ENCODE measurements at places on chromosomes 13 and 19.
A peak's percentile ranks its signal among the peaks of the same experiment; 100 is the strongest.

GRCh38 chr13:49042476-49042875 lies 66.8 kb downstream of the FNDC3A start:
- no peak overlapping the region for H3K27ac ChIP-seq
- H3K4me3 ChIP-seq = no peak overlapping the region

GRCh38 chr13:100619940-100620339 lies 31.4 kb upstream of the GGACT start:
- DNase-seq = no peak
- no peaks in the 10 kb centered on the region for H3K4me1 ChIP-seq
- H3K27ac ChIP-seq = no peak overlapping the region
- H3K36me3 ChIP-seq = peaks cover 3% of the 10 kb centered on the region

DNA sequence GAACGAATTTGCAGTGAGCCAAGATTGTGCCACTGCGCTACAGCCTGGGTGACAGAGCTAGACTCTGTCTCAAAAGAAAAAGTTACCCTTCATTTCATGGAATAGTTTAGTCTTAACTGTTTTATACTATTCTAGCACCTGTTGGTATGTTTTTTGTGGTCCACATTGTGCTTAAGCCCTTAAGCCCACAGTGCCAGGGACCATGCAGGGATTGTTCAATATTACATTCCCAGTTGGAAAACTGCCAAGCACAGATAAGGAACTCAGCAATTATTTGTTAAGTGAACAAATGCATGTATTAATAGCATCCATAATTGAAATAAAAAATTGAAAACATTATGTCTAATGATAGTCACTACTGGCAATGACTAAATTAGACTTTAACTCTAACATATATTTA lies 193.5 kb downstream of the PCDH17 start:
- no peaks in the 10 kb centered on the region for H3K4me1 ChIP-seq
- no peaks in the 10 kb centered on the region for H3K27me3 ChIP-seq
- no peak for DNase-seq
- H3K27ac ChIP-seq = no peak overlapping the region
- H3K36me3 ChIP-seq = no peaks in the 10 kb centered on the region

DNA sequence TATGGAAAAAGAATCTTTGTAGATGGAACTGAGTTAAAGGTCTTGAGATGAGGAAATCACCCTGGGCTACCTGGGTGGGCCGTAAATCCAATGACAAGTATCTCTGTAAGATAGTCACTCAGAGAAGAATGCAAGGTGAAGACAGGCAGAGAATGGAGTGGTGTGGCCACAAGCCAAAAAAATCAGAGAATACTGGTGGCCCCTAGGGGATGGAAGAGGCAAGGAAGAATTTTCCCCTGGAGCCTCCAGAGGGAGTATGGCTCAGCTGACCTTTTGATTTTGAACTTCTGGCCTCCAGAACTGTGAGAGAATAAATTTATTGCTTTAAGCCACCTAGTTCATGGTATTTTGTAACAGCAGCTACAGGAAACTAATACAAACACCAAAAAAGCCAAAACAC lies 32.7 kb upstream of the CSNK1A1L start:
- no peak overlapping the region for H3K27ac ChIP-seq
- H3K27me3 ChIP-seq = no peaks in the 10 kb centered on the region
- no peaks in the 10 kb centered on the region for H3K4me1 ChIP-seq
- no peaks in the 10 kb centered on the region for H3K36me3 ChIP-seq
- H3K4me3 ChIP-seq = no peak overlapping the region

- no peaks in the 10 kb centered on the region for H3K4me1 ChIP-seq
- H3K36me3 ChIP-seq = no peaks in the 10 kb centered on the region
- H3K27ac ChIP-seq = no peak overlapping the region
- H3K27me3 ChIP-seq = peaks cover 12% of the 10 kb centered on the region
- no peak overlapping the region for H3K4me3 ChIP-seq
Measured at GRCh38 chr19:47407417-47407774, 11.9 kb downstream of the MEIS3 start.

- peaks cover 75% of the 10 kb centered on the region for H3K4me1 ChIP-seq
Measured at GRCh38 chr19:53871454-53871853, 3.8 kb downstream of the MYADM start.

DNA sequence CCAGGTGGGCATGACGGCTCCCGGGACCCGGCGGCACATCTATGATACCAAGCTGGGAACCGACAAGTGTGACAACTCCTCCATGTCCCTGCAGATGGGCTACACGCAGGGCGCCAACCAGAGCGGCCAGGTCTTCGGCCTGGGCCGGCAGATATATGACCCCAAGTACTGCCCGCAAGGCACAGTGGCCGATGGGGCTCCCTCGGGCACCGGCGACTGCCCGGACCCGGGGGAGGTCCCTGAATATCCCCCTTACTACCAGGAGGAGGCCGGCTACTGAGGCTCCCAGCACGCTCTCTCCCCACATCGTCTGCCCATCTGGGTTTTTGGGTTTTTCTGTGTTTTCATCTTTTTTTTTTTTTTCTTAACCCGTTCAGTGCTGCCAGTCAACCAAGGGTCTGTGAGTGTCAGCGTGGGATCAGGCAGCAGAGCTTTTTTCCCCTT lies 2.3 kb upstream of the ABCA7 start:
- peak overlapping the region; percentile 95 for H3K27ac ChIP-seq
- H3K36me3 ChIP-seq = peaks cover 24% of the 10 kb centered on the region
- no peak for DNase-seq
- no peaks in the 10 kb centered on the region for H3K27me3 ChIP-seq
- peak overlapping the region; percentile 47 for H3K4me3 ChIP-seq

DNA sequence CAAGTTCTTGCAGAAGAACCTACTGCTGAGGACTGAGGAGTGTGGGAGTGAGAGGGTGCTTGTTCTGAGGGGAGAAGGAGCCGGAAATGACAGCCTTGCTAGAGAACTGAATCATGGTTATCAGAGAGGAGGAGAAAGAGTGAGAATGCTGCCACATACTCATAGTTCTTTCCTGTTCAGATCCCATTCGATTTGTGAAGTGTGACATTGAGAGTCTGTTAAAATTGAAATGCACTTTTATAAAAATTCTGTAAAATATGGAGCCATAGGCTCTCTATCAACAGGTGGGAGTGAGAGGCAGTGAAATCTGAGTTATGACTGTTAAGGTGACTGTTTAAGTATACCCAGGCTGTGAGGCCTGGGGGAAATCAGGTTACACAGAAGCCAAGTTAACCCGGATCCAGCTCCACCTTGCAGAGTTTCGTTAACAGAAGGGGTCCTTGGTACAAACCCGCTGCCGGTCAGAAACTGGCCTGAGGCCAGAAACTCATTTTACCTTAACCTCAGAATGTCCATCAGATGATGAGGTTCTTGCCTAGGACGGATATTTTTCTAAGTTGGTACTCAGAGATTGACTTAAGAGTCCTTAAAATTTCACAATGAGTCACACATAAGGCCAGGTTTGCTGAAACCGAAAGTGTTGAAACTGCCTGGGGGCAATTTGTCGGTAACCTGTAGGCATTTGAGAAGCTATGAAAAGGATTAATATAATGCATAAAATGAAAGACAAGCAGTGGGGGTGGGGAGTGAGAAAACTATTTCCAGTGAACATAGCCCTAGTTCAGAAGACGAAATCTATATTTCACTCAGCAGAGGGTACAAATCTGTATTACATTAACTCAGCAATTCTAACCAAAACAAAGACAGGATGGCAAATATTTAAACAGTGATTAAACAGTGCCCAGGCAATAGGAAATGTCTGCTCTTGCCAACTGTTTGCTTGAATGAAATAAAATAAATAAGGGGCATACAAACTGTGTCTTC lies 350.5 kb downstream of the KCNRG start:
- H3K27me3 ChIP-seq = no peaks in the 10 kb centered on the region
- no peak for DNase-seq
- H3K4me1 ChIP-seq = peaks cover 5% of the 10 kb centered on the region
- H3K4me3 ChIP-seq = no peak overlapping the region
- no peaks in the 10 kb centered on the region for H3K36me3 ChIP-seq
- no peak overlapping the region for H3K27ac ChIP-seq

DNA sequence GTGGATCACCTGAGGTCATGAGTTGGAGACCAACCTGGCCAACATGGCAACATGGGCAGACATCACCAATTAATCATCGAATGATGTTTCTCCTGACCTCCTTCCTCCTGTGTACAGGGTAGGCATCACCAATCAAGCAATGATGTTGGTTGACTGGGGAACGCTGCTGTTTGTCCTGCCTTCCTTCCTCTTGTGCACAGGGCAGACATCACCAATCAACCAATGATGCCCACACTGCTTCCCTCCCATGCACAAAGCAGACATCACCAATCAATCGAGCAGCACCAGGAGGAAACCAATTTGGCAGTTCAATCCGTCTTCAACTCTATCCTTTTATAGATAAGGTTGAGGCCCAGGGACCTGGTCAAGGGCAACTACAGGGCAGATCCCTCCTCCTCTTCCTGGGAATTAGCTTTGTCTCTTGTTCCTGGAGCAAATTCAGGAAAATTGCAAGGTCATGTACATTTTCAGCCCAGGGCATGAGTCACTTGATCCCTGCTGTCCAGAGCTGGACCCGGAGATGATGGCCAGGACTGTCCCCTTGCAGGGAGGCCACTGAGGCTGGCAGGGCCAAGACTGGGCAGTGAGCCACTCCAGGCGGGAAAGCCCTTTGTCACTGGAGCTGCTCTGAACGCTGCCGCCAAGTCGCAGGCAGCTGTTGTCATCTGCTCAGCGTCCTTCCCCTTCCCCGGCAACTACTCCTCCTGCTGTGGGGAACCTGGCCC lies 5.3 kb upstream of the CSNK1G2 start:
- H3K4me1 ChIP-seq = peaks cover 6% of the 10 kb centered on the region
- H3K4me3 ChIP-seq = no peak overlapping the region
- H3K27ac ChIP-seq = no peak overlapping the region
- no peak for DNase-seq

- H3K36me3 ChIP-seq = no peaks in the 10 kb centered on the region
- H3K4me3 ChIP-seq = no peak overlapping the region
- no peak overlapping the region for H3K27ac ChIP-seq
Measured at GRCh38 chr13:48849515-48849914, 126.2 kb upstream of the FNDC3A start.

DNA sequence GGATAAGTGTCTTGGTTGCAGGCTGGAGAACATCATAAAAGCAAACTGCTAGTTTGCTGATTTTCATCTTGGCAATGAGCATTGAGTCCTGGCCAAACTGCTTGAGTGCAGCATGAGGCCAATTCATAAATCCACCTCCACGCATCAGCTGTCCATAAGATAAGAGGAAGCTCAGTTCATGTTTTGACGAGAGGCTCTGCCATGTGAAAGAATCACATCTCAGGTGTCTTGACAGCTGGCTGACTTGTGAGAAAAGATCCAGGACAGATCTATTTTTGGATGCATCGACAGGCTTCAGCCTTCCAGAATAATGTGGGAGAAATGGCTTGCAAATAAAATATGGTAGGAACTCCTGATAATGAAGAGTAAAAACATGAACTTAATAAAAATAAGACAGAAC lies 5.4 kb upstream of the ZNF682 start:
- DNase-seq = no peak
- H3K27ac ChIP-seq = no peak overlapping the region
- no peak overlapping the region for H3K4me3 ChIP-seq
- H3K4me1 ChIP-seq = no peaks in the 10 kb centered on the region
- H3K36me3 ChIP-seq = no peaks in the 10 kb centered on the region

- H3K27me3 ChIP-seq = no peaks in the 10 kb centered on the region
- peaks cover 17% of the 10 kb centered on the region for H3K4me1 ChIP-seq
- H3K36me3 ChIP-seq = no peaks in the 10 kb centered on the region
- no peak for DNase-seq
- H3K4me3 ChIP-seq = no peak overlapping the region
Measured at GRCh38 chr19:49327878-49328544, 3.0 kb upstream of the SLC6A16 start.

DNA sequence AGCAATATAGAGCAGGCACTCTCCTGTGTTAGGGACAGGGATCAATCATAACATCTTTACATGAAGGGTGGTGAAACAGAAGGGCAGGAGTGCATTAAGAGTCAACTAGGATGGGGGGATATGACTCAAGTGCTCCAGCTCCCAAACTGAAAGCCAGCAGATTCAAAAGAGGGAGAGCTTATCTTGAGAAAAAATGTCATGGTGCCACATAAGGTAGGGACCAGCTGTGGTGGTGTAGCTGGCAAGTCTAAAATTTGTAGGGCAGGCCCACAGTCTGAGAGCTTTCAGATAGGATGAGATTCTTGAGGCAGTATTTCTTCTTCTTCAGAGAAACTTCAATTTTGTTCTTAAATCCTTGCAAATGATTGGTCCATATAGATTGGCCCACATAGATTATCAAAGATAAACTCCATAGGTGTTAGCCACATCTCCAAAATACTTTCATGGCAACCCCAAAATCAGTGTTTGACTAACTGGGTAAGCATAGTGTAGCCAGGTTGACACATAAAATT lies 19.1 kb downstream of the DNAJC15 start:
- no peaks in the 10 kb centered on the region for H3K4me1 ChIP-seq
- no peak overlapping the region for H3K27ac ChIP-seq
- H3K27me3 ChIP-seq = no peaks in the 10 kb centered on the region
- no peak overlapping the region for H3K4me3 ChIP-seq

- no peak for DNase-seq
- H3K36me3 ChIP-seq = no peaks in the 10 kb centered on the region
- no peak overlapping the region for H3K27ac ChIP-seq
- no peak overlapping the region for H3K4me3 ChIP-seq
- H3K27me3 ChIP-seq = no peaks in the 10 kb centered on the region
Measured at GRCh38 chr19:30159636-30160035, 212.5 kb upstream of the ZNF536 start.

- no peaks in the 10 kb centered on the region for H3K36me3 ChIP-seq
- peak overlapping the region; percentile 39 for H3K27ac ChIP-seq
- no peak for DNase-seq
- H3K27me3 ChIP-seq = no peaks in the 10 kb centered on the region
- no peaks in the 10 kb centered on the region for H3K4me1 ChIP-seq
Measured at GRCh38 chr19:21569494-21569865, 64.1 kb downstream of the ZNF429 start.

GRCh38 chr19:51726049-51726448 lies 2.3 kb upstream of the HAS1 start:
- no peak overlapping the region for H3K4me3 ChIP-seq
- peaks cover 6% of the 10 kb centered on the region for H3K4me1 ChIP-seq
- peaks cover 30% of the 10 kb centered on the region for H3K27me3 ChIP-seq

GRCh38 chr19:55005684-55006488 lies 32.2 kb downstream of the GP6 start:
- DNase-seq = peak; percentile 71
- H3K27ac ChIP-seq = peak overlapping the region; percentile 60
- H3K4me1 ChIP-seq = no peaks in the 10 kb centered on the region
- peak overlapping the region; percentile 14 for H3K4me3 ChIP-seq

- no peaks in the 10 kb centered on the region for H3K4me1 ChIP-seq
- no peak overlapping the region for H3K27ac ChIP-seq
- peaks cover 7% of the 10 kb centered on the region for H3K27me3 ChIP-seq
- no peak for DNase-seq
Measured at GRCh38 chr19:42380155-42380554, 9.9 kb downstream of the CNFN start.

- no peak overlapping the region for H3K27ac ChIP-seq
- no peak for DNase-seq
- no peaks in the 10 kb centered on the region for H3K27me3 ChIP-seq
Measured at GRCh38 chr19:4015705-4016402, 8.3 kb downstream of the PIAS4 start.

GRCh38 chr19:39818626-39819097 lies 15.3 kb downstream of the DYRK1B start:
- no peak for DNase-seq
- H3K27ac ChIP-seq = no peak overlapping the region
- no peaks in the 10 kb centered on the region for H3K27me3 ChIP-seq
- H3K4me3 ChIP-seq = no peak overlapping the region
- peaks cover 3% of the 10 kb centered on the region for H3K4me1 ChIP-seq

- no peak overlapping the region for H3K4me3 ChIP-seq
- DNase-seq = no peak
- no peaks in the 10 kb centered on the region for H3K27me3 ChIP-seq
- H3K36me3 ChIP-seq = no peaks in the 10 kb centered on the region
- no peaks in the 10 kb centered on the region for H3K4me1 ChIP-seq
Measured at GRCh38 chr19:30288911-30289310, 83.3 kb upstream of the ZNF536 start.

Measured in thymus (tissue), 14 donors.